ENCODE measurements at places on chromosomes 4 and X. TPM values are rescaled to one million over a fixed set of nuclear protein-coding genes. Genes with fewer than 3 reads are reported as not detected.

GRCh38 chrX:55057675-55058249 is 17.1 kb upstream of the PAGE2B start:
- peak; percentile 28 for DNase-seq
- H3K27me3 ChIP-seq: no peaks in the 10 kb centered on the region
- H3K36me3 ChIP-seq: no peaks in the 10 kb centered on the region
- H3K4me1 ChIP-seq: no peaks in the 10 kb centered on the region
- no peak overlapping the region for H3K27ac ChIP-seq
- H3K4me3 ChIP-seq: no peak overlapping the region

Gene SMAD1
- polyA plus RNA-seq: 12.2 TPM

Gene NLRP2B
- not detected for polyA plus RNA-seq

DNA sequence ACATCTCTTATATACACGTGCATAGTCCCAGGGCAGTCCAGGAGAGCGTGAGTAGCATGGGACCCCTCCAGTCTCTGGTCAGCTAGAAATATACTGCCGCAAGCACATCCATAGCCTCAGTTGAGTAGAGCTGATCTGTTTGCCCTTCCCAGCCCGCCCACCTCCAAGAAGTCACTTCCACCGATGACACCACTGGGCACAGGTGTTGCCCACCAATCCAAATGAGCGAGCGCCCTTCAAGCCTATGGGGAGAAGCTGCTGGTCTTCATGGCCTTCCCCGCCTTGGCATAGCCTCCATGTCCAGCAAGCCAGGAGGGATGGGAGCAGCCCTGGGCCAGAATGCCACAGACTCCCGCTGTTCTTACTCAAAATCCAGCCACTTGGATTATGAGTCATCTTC is 10.2 kb downstream of the DUSP9 start:
- no peak overlapping the region for H3K4me3 ChIP-seq
- peaks cover 8% of the 10 kb centered on the region for H3K27me3 ChIP-seq
- no peaks in the 10 kb centered on the region for H3K36me3 ChIP-seq
- no peak for DNase-seq
- H3K4me1 ChIP-seq: no peaks in the 10 kb centered on the region
- no peak overlapping the region for H3K27ac ChIP-seq

- H3K27me3 ChIP-seq: no peaks in the 10 kb centered on the region
- no peaks in the 10 kb centered on the region for H3K4me1 ChIP-seq
- no peak overlapping the region for H3K4me3 ChIP-seq
- no peaks in the 10 kb centered on the region for H3K36me3 ChIP-seq
These were observed 349.5 kb upstream of the CPXCR1 start for GRCh38 chrX:88397551-88397950.

DNA sequence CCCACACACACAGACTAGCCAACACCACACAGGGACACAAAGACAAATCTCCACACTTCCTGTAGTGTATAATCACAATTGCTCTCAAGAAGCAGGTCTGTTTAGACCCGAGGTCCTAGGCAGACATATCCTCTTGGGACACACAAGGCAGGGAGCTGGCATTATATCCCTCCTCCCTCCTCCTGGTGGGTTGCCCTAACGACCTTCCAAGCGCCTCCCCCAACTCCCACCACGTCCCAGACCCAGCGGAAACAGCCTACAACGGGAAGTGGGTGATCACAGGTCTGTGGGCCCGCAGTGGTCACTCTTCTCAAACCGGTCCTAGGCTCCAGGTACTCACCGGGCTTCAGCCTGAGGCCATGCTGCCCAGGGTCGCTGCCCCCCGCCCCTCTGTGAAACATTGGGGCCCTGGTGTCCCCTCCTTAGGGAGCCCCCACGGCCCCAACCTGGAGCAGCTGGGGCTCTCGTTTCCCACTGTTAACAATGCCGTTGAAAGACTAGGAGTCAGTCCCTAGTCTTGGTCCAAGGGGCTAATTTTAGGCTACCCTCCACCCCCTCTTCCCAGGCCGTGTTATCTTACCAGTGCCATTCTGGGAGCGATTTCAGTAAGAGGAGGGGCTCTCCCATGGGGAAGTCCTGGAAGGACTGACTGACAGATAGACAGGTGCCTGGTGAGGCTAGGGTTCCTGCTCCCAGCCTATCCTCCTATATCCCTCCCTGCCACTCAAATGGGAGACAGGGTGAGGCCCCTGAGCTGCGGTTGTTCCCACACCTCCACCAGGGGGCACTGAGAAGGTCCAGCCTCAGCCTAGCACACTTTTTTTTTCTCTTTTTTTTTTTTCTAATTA is at the start of gene ASB12:
TSS of gene ASB12 (minus strand) at position 485 of the 848 bp plus-strand sequence. CDS start 4,957 bp downstream, outside the sequence.
- DNase-seq: no peak
- H3K27me3 ChIP-seq: no peaks in the 10 kb centered on the region
- no peak within 1 kb of the TSS for H3K4me3 ChIP-seq
- no peak within 1 kb of the TSS for H3K27ac ChIP-seq
- no peaks in the 10 kb centered on the region for H3K4me1 ChIP-seq

DNA sequence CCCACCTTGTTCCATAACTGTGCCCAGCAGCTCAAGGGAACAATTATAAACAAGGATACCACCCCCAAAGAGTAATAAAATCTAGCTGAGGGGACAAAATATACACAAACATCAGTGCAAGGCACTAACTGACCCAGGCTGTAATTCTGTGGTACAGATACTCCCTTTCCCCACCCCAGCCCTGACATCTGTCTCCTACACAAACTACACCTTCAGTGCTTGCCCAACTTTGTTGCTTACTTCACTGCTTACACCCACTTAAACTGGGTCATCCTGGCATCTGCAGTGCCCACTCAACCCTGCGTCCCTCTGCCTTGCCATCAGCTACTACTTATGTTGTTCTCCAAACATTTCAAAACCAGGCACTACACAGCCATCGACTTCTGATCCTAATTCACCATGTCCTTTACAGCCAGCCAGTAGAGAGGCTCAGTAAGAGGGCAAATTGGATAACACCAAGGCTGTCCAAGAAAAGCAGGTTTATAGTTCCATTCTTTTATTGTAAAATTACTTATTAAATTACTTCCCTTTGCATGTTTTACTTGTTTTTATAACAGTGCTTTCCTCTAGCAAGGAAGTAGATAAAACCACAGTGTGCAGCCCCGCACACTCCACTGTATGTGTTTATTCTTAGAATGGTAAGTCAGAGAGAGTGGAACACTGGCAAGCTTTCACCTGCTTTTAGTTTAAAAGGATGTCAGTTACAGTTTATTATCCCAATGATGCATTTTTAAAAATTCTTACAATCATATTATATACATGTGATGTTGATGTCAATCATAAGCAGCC is 149.6 kb downstream of the INPP4B start:
- no peak overlapping the region for H3K4me3 ChIP-seq
- no peak overlapping the region for H3K27ac ChIP-seq
- no peaks in the 10 kb centered on the region for H3K27me3 ChIP-seq
- H3K36me3 ChIP-seq: no peaks in the 10 kb centered on the region
- H3K4me1 ChIP-seq: no peaks in the 10 kb centered on the region
- no peak for DNase-seq

Gene MAGED1
- polyA plus RNA-seq: 502 TPM

DNA sequence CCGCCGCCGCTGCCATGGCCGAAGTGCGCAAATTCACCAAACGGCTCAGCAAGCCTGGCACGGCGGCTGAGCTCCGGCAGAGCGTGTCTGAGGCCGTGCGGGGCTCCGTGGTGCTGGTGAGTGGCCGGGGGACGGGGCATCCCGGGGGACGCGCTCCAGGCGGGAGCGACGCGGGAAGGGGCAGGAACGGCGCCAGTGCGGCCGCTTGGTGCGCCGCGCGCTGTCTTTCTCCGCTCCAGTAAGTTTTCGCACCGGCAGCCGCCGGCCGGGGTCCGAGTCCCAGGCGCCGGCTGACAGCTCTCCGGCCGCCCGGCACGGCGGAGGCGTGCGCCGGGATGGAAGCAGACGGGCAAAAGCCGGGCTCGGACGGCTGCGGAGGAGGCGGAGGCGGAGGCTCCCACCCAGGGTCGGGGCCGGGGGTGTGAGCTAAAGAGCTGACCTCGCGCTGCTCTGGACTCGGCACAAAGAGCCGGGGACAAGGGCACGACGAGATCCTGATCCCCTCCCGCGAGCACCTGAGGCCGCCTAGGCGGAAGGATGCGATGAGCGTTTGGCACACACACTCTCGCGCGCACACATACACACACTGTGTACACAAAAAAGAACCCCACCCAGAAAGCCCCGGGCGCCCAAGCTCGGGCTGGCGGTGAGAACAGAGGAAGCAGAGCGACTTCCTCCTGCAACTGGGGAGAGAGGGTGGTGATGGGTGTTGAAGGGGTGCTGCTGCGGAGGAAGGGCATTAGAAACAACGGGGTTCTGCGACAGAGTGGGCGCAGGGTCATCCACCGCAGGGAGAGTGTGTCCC is 545 bp downstream of the DOCK11 start:
- DNase-seq: no peak
- peak overlapping the region; percentile 78 for H3K4me3 ChIP-seq
- no peaks in the 10 kb centered on the region for H3K27me3 ChIP-seq
- no peaks in the 10 kb centered on the region for H3K36me3 ChIP-seq
- H3K4me1 ChIP-seq: peaks cover 2% of the 10 kb centered on the region
- peak overlapping the region; percentile 58 for H3K27ac ChIP-seq

Gene ZFP92
- polyA plus RNA-seq: 0.03 TPM

- H3K27me3 ChIP-seq: no peaks in the 10 kb centered on the region
- peak overlapping the region; percentile 15 for H3K27ac ChIP-seq
- no peaks in the 10 kb centered on the region for H3K36me3 ChIP-seq
- H3K4me3 ChIP-seq: peak overlapping the region; percentile 52
- H3K4me1 ChIP-seq: peaks cover 10% of the 10 kb centered on the region
- no peak for DNase-seq
These were observed 70.0 kb downstream of the MGST2 start for GRCh38 chr4:139735381-139736273.

Gene BEX1
- polyA plus RNA-seq: 0.27 TPM

Gene SSX2B
- polyA plus RNA-seq: not detected
